ENCODE measurements at places on chromosomes 1 and 21.

GRCh38 chr1:174230399-174230798 is 71.1 kb downstream of the RABGAP1L start:
- no peak for DNase-seq

GRCh38 chr1:24659993-24660665 is 17.0 kb downstream of the SRRM1 start:
- DNase-seq: no peak

GRCh38 chr1:219897914-219898313 is 30.4 kb downstream of the SLC30A10 start:
- DNase-seq: no peak

DNA sequence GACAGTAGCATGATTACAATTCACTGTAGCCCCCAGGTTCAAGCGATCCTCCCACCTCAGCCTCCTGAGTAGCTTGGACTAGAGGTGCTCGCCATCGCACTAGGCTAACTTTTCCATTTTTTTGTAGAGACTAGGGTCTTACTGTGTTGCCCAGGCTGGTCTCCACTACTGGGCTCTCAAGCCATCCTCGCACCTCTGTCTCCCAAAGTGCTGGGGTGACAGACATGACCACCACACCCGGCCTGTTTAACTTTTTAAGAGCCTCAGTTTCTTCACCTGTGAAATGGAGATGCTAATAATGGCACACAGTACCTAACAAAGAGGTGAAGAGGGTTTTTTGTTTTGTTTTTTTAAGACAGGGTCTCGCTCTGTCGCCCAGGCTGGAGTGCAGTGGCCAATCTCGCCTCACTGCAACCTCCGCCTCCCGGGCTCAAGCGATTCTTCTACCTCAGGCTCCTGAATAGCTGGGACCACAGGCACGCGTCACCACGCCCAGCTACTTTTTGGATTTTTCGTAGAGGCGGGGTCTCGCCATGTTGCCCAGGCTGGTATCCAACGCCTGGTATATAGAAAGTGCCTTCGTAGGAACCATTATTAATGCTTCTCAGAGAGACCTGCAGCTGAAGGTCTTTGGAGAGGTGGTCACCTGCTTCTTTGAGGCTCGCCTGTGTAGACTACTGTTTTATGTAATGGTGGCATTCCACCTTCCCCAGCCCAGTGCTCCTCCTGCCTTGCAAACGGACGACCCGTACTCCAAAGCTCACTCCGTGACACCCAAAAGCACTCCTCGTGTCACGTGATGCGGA is 567 bp downstream of the PMVK start:
- no peak for DNase-seq

DNA sequence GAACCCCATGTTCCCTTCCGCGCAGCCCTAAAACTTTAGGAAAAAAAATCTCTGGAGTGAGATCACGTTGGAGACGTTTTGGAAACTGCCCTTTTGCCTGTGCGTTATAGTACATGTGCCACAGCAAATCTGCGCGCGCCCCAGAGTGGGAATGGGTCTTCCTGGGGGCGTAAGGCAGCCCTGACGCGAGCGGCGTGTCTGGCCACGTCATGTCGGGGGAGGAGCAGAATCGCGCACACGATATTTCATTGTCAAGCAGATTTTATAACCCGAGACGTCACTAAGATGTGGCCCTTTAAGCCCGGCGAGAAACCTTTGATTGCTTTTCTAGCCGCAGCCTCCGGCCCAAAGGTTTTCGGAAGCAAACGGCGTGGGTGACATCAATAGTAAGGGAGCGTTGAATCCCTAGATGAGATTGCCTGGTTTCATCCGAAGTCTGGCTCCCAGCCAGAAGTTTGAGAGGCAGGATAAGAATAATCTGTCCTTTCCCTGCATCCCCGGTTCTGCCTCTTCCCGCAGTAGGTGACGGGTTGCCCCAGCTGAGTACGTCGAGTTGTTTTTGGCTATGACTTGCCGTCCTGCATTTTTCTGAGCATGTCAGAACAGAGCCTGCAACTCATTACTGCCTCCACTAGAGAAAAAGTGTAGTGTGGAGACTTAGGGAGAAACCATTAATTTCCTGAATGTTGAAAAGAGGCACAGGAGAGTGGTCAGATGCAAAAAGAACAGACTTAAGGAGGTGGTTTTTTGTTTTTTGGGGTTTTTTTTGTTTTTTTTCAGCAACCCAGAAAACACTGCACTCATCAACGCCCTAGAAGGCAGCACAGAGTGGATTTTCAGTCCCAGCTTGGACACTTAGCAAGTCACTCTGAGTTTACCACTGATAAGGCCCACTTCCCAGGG is 817 bp upstream of the PMVK start:
- DNase-seq: peak; percentile 99

- DNase-seq: no peak
These were observed 4.3 kb upstream of the MIIP start for GRCh38 chr1:12015001-12015491.

DNA sequence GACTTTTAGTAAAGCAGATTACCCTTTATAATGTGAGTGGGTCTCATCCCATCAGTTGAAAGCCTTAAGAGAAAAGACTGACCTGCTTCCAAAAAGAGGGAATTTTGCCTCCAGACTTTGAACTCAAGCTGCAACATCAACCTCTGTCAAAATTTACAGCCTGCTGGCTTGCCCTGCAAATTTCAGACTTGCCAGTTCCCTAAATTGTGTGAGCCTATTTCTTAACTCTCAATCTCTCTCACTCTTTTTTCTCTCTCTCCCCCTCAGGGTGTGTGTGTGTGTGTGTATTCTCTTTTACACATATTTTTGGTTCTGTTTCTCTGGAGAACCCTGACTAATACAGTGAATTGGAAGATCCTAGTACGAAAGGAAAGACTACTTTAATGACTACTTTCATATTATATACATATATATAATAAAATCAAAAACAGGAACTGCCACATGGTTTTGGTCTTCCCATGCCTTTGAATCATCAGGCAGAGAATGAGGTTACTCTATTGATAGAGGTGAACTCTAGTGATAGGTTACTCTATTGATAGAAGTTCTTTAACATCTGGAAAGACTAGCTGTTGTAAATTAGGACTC is 6.4 kb downstream of the OR2C3 start:
- no peak for DNase-seq

DNA sequence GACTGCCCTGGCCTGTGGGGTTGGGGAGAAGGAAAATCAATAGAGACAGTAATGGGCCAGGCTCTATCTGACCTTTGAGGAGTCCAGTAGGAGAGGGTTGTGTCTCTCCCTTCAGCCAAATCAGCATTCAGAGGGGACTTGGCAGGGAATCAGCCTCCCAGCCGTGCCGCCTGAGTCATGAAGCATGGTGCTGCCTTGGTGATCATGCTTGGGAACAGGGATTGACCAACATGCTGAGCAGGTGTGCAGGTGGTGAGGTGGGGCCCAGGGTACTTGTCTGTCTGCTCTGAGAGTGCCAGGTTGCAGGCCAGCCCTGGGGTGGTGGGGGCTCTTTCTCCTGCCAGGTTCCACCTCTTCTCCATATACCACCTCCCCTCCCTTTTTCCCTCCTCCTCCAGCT is 58.9 kb upstream of the TLR5 start:
- DNase-seq: peak; percentile 62

- no peak for DNase-seq
These were observed 251.6 kb upstream of the SGIP1 start for GRCh38 chr1:66282343-66282852.

GRCh38 chr1:226659641-226660040 is 79.4 kb downstream of the ITPKB start:
- peak; percentile 29 for DNase-seq

- no peak for DNase-seq
These were observed 26.6 kb downstream of the IL6R start for GRCh38 chr1:154431586-154432373.

DNA sequence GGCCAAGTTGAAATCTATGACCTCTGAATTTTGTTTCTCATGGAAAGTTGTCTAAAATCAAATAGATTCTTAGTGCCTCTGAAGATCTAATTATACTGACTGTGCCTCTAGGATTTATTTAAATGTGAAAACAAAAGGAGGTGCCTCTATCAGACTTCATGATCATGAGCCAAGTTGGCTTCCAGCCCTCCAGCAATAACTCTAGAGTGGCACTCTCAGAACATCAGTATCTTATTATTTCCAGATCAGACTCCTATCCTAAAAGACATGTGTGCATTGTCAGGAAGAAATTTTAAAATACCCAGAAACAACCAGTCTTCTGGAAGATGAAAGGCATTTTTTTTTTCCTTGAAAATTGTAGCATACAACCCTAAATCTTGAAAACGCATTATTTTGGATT is 368.0 kb downstream of the PDE4B start:
- DNase-seq: no peak

GRCh38 chr1:47191940-47192457 is 2.2 kb upstream of the PDZK1IP1 start:
- no peak for DNase-seq

DNA sequence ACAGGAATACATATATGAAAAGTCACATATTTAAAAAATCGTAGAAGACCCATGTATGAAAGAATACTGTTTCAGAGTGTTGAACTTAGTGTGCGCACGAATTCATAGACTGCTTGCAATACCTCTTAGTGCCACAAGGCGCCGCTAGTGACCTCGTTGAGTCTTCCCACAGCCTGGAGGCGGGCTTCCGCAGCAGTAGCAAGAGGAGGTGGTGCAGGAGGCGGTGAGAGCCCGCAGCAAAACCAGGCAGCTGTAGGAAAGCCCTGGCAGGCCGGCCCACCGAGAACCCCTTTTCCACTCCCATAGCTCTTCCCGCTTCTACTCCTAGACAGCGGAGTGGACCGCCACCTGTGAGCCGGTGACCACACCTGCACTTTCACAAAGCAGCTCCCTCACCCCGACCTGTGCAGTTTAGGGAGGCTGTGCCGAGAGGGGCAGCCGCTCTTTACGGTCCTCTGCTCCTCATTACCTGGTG is 23.5 kb downstream of the MTARC1 start:
- peak; percentile 56 for DNase-seq

GRCh38 chr1:37809942-37810341 is 1.9 kb upstream of the YRDC start:
- DNase-seq: no peak

GRCh38 chr1:26321315-26322041 is 3.7 kb downstream of the CD52 start:
- DNase-seq: peak; percentile 55

DNA sequence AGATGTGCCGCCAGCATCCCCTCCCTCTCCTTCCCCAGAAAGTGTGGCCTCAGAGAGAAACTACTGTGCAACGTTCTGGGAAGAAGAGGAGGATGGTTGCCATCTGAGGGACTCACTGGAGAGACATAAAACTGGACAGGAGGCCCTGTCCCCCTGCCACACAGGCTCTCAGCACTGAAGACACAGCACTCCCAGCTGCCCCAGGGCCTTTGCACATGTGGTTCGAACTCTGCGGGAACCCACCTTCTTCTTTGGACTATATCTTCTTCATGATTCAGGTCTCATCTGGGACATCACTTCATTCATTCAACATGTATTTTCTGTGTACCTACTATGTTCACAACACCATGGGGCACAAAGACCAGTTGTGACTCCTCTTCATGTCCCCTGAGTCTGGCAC is 17.4 kb downstream of the IGSF21 start:
- DNase-seq: no peak

- DNase-seq: no peak
These were observed 78.0 kb downstream of the RGS13 start for GRCh38 chr1:192713921-192714320.

- no peak for DNase-seq
These were observed 63.9 kb downstream of the USP25 start for GRCh38 chr21:15793550-15794235.

DNA sequence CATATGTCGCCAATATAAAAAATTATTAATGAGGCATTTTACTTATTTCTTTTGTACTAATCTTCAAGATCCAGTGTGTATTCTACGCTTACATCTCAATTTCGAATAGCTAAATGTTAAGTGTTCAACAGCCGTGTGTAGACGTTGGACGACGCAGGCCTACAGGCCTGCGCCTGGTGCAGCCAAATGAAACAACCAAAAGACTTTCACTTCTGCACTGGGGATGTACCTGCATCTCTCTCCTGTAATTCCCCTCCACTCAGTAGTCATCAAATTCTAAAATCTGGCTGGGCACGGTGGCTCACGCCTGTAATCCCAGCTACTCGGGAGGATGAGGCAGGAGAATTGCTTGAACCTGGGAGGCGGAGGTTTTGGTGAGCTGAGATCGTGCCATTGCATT is 76.8 kb upstream of the HNRNPU start:
- DNase-seq: no peak

GRCh38 chr1:198259333-198260074 is 102.7 kb downstream of the NEK7 start:
- no peak for DNase-seq

- no peak for DNase-seq
These were observed 79.6 kb downstream of the NEGR1 start for GRCh38 chr1:72202761-72203160.

- DNase-seq: no peak
These were observed 126.7 kb downstream of the CAMTA1 start for GRCh38 chr1:6911974-6912373.

- DNase-seq: no peak
These were observed 9.6 kb downstream of the ZNF648 start for GRCh38 chr1:182051938-182052337.

GRCh38 chr21:31429506-31429905 is 85.4 kb upstream of the TIAM1 start:
- DNase-seq: no peak

GRCh38 chr1:115463347-115463746 is 125.3 kb upstream of the NGF start:
- no peak for DNase-seq

GRCh38 chr1:200710166-200710565 is 28.5 kb upstream of the CAMSAP2 start:
- no peak for DNase-seq

Data from NCI-H345 (cell line).